Activated CD4-positive, CD25-positive, alpha-beta regulatory T cell (primary cell): ENCODE measurements at places on chromosomes 6 and 20.

DNA sequence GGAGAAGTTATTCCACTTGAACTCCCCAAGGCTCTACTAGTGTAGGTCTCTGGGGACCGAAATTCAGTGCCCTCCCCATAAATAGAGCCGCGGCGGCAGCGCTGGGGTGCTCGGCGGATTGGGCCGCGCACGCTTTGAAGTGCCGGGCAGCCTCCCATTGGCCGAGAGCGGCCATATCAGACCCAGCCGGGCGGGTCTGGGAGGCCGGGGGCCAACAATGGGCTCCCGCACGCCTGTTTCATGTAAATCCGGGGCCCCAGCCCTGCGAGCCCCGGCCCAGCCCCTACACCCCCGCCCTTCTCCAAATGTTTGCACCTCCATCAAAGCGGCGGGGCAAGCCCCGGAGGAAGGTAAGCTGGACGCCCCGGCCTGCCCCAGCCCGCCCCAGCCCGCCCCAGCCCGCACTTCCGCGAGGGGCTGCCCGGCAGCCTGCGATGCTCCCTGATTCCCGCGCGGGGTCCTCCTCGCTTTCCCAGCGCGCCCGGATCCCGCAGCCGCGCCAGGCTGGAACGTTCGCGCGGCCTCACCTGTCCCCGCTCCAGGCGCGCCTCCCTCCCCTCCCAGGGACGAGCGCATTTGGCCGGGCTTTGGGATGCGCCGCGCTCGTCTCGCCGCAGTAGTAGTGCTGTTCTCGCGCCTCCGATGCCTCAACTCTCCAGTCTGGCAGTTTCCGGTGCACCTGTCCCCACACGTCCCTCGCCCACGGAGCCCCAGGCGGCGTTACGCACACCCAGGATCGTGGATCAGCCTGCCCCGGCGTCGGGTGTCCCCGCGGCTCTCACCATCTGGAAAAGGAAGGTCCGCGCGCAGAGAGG is at the start of gene TBXT:
Gene TBXT (minus strand): TSS at position 51 of the 815 bp plus-strand sequence. CDS start 260 bp downstream, outside the sequence.
- DNase-seq: no peak

DNA sequence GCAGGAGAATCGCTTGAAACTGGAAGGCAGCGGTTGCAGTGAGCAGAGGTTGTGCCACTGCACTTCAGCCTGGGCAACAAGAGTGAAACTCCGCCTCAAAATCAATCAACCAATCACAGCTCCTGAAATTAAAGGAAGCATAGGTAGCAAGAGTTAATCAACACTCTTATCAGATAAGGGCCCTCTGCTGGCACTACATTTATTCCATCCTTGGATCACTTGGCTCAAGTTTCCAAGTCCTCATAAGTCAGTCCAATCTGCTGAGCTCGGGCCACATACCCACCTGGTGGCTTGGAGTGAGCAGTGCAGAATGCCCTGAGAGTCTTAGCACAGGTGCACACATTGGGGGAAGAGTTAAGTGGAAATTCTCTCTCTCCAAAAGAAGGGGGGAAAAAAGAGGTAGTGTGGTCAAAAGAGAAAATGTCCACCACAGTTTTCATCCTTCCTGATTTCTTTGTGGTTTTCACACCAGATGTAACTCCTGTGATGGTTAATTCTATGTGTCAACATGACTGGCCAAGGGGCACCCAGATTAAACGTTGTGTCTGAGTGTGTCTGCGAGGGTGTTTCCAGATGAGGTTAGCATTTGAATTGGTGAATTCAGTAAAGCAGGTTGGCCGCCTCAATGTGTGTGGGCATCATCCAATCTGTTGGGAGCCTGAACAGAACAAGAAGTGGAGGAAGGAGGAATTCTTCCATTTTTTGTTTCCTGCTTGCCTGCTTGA is 14.2 kb upstream of the FAM8A1 start:
- DNase-seq: no peak

DNA sequence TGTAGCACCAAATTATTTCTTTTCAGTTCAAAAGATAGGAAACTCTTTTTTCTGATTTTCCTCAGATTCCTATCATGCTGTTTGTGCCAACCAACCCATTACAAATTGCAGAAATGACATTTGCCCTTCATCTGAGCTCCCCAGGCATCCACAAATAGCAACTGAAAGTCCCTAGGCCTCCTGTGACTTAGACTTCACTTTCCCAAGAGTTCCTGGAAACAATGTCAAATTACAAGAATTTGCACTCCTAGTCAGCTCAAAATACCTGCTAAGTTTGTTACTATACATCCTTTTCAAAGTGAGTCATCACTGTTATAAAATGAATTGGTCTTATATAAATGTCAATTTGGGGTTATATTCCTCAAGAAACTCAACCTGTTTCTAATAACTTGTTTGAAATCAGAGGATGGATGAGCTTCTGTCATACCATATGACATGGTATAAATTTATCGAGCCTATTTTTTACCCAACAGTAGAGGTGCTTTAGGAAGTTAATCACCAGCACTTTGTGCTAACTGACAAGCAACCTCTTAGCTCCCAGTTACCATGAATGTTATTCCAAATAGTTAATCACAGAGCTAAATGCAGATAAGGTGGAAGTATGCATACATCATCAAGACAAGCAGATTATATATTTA is 256.5 kb downstream of the HACE1 start:
- no peak for DNase-seq

DNA sequence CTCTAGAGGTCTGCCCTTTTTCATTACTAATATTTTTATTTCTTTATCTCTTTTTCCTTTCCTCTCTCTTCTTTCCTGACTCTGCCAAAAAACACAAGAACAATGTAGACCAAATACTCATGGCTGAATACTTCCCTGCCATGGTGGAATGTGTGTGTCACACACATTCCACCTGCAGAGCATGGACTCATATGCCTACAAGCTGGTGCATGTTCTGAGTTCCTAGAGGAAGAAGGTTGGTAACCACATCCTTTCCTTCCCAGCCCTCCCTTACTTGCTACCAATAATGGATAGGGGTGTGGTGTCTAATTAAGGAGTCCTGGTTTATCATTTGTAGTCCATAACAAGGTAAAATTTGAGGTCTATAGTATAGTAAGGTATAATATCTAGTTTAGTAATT is 15.2 kb upstream of the CST9L start:
- DNase-seq: no peak

- DNase-seq: no peak
Observed at GRCh38 chr6:154591234-154591633, 80.7 kb upstream of the CNKSR3 start.
